Right forelimb (tissue), 1 donor: ENCODE measurements at places on chromosomes 4 and X.

DNA sequence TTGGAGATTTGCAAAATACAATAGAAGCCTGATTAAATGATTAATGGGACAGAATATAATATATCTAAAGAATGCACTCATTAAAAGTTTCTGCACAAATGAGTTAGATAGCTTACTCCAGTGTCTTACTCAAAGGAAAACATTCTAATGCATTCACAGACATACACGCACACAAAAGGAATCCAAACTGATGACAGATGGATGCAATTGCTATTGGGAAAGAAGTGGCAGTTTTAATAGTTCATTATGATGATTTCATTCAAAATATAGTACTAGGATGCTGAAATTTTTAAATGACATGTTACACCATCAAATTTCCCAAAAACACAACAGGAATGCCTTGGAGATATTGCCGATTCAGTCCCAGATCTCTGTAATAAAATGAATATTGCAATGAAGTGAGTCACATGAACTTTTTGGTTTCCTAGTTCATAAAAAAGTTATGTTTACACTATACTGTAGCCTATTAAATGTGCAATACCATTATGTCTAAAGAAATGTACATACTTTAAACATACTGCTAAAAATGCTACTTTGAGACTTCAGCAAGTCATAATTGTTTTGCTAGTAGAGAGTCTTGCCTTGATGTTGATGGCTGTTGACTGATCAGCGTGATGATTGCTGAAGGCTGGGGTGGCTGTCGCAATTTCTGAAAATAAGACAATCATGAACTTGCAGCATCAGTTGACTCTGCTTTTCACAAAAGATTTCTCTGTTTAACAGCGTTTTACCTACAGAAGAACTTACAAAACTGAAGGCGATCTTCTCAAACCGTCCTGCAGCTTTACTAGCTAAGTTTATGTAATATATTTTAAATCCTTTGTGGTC, 45.6 kb downstream of the BBS12 start:
- DNase-seq = no peak

DNA sequence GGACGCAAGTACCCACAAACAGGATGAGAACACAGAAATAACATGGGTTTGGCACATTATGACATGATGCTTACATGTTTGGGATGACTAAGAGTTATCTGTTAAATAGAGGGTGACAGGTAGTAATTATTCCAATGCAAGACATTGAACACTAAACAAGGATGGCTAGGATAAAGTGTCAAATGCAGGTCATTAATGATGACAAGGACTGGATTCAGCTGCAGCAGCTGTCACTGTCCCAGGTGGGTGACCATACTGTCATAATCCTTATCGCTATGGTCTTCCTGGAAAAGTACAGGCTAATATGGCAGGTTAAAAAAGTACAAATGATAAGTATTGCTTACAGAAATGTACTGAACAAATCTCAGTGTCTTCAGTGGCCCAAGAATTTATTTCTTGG, 123.9 kb downstream of the ANTXR2 start:
- DNase-seq = no peak

- DNase-seq = no peak
Observed at GRCh38 chr4:176894498-176894897, 101.8 kb upstream of the VEGFC start.

DNA sequence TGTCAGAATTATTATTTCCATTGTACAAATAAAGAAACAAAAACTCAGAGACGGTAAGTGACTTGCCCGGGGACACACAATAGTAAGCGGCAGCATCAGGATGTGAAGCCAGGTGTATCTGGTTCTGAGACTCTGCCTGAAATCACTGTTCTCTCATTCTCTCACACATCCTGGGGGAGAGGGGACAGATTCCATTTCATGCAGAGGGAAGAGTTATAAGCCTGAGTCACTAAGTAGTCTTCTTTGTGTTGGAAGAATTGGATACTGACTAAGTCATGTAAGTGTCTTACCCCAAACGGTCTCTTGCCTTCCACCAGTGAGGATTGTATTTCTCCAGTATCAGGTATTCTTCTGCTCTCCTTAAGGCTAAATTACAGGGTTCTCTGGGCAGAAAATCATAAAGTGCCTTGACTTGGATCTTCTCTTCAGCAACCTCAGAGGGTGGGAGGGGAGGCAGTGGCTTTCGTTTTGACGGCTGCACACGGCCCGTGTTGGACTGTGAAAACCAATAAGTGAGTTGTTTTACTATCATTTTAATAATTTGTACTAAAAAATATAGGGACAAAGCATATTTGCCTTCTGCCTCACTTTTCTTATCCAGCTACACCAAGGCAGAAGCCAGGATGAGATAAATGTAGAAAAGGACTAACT, 21.9 kb downstream of the TXK start:
- no peak for DNase-seq

DNA sequence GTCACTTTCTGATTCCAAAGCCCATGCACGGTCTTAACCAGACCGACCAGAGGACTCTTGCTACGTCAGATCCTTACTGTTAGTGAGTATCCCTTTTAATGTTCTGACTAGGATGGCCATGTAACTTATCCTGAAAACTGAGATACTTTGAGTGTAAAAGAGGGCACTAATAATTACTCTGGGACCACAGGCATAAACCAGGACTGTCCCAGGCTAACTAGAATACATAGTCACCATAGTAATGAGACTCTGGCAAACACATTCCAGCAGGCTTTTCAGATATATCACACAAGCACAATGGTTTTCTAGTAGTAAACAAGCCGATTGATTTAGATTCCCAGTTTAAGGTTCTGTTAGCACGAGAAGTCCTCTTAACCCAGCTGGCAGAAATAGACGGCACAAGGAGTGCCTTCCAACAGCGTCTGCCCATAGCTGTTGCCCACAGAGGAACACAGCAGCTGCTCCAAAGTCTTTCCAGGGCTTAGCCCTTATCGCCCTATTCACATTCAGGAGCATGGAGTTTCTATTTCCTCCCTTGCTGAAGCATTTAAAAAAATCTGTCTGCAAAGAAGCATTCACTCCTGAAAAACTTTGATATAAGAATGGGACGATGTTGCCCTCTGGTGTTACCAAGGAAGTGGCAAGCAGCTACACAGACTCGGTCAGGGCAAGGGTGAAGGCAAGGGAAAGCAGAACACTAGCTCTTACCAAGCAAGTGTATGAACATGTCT, 92.4 kb downstream of the CXCL13 start:
- DNase-seq = peak; percentile 62

GRCh38 chr4:107937040-107937439, 5.7 kb downstream of the CYP2U1 start:
- no peak for DNase-seq

DNA sequence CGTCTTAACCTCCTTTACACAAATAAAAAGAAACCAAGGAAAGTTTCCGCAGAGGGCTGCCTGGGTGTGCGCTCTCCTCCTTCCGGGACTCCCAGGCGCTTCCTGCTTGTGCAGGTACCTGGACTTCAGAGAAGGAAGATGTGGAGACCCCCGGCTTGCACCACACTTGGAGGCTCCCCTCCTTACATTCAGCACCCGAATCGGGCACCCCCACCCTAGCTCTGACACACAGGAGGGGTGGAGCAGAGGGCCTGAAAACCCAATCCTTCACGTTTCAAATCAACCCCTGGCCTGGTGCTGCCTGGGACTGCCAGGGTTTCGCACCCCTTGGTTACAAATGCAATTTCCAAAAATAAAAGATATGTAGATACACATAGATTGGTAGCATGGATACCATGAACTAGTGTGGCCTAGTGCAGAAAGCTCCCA, 3.1 kb downstream of the NKX3-2 start:
- DNase-seq = no peak

DNA sequence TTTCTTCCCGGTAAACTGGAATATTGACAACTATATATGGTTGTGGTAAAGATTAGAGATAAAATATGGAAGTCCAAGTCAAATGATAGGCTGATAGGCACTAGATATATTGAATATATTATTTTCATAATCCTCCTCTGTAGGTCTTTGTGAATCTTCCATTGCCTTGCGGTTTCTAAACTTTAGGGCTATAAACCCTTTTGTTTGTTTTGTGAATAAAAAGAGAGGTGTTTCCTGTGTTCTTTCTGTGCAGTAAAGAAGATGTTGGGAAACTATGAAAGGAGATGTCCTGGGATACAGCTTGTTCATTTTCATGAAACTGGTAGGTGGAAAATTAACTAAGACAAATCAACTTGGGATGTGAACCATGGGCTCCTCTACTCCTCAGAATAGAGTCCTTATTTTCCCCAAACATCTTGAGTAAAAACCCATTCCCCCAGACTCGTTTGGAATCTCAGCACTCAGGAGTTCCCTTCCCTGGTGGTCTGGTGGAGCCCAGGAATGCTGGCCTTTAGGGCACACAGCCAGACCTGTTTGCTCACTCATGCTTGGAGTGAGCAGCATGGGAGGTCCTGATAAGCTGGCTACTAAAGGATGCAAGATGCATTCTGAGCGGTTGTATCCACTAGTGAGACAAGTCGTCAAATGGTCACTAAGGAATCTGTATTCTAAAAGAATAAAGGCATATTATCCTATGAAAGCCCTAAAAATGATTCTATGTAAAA, 22.2 kb downstream of the PRDM8 start:
- DNase-seq = no peak

GRCh38 chr4:6044805-6045204, 26.6 kb upstream of the C4orf50 start:
- DNase-seq = no peak

- no peak for DNase-seq
Observed at GRCh38 chr4:19936476-19936875, 315.2 kb upstream of the SLIT2 start.

DNA sequence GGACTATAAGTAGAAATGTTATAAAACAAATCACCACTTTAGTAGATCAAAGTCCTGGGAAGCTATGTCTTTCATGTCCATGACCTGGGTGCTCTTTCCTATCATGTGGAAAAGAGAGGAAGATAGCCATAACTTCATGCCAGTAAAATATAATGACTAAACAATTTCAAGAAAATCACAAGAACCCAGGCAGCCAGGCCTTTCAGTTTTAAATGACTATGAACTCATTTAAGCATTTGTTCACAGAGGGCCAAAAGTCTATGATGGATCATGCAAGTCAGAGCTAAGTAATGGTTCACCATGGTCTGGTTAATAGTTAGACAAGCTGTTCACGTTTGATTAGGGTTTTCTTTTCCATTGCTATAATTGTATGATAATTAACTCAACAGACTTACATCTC, 155.8 kb downstream of the PPARGC1A start:
- no peak for DNase-seq

DNA sequence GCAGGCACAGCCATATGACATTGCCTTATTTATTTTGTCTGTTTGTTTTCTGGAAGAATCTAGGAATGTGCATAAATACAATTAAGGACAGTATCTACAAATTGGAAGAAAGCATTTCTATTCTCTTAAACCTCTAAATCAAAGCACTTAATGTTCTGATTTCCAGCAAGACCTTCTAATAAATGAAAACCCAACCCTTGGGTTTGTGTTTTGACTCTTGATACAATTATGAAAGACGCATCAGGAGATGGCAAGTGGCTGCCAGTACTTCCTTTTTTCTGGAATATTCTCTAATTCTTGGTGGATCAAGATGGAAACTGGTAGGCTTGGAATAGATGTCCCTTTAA, 437 bp upstream of the CPE start:
- no peak for DNase-seq
